ENCODE measurements at places on chromosomes 3 and 15.

- DNase-seq, result no peak
These were observed 470.4 kb downstream of the LPP start for GRCh38 chr3:188624384-188624783.

GRCh38 chr15:71752604-71753289 lies 57.6 kb upstream of the NR2E3 start:
- peak; percentile 36 for DNase-seq

- DNase-seq, result no peak
These were observed 45.6 kb downstream of the CPN2 start for GRCh38 chr3:194305356-194306108.

DNA sequence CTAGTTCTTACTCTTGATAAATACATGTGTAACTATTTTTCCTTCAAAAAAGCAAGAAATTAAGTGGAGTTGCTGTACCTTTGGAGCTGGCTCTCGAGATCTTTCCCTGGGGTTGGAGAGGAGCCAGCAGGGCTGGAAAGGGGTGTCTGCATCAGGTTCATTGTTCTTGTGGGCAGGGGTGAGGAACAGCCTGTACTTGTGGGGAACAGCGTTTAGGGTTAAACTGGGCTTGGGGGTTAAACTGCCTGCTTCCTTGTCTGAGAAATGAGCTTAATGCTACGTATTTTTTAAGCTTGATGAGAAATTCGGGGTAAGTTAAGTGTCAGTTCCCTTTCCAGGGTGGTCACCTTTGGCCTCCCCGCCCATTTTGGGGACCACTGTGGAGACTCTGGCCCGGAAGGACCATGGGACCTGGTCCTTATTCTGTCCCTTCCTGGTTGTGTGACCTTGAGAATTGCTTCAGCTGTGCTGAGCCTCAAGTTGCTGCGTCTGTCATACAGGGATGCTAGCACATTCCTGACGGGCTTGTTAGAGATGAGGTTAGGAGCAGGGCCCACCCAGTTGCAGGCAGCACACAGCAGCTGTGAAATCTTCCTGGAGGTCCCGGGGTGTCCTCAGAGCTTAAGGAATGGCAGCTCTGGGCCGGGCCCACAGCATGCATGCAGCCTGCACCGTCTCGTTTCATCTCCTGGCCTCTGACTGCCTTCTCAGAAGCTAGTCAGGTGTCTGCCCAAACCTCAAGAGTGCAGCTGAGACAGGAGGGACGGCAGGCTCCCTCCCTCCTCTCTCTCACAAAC lies 11.6 kb downstream of the H1-8 start:
- DNase-seq, result no peak

DNA sequence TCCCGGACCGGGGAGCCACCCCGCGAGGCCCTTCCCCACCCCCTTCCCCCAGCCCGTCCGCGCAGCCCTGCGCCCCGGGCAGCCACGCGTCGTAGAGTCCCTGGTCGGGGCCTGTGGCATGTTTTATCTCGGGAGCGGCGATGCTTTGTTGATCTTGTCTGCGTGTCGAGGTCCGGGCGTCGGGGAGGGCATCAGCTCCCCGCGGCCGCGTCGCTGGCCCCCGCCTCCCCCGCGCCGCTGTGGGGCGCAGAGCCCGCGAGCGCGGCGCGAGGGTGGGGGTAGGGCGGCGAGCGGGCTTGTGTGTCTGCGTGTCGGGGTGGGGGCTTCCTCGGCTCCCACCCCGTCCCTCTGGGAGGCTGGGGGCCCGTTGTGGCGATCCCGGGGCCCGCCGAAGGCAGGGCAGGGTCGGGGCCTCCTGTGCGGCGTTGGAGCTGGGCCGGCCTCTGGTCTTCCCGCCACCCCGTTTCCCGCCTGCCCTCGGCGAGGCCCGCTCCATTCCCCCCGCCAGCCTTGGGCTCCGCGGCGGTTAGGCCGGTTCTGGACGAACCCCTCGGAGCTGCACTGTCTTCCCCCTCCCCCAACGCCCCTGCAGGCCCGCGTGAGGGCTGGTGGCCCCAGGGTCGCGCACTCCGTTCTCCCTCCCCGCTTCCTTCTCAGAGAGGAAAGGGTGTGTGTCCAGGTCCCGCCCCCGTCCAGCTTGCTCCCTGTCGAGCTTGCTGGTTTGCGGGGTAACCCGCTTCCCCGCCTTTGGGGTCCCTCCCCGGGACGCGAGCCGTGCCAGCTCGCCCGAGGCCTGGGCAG lies 695 bp downstream of the GMPS start:
- no peak for DNase-seq

DNA sequence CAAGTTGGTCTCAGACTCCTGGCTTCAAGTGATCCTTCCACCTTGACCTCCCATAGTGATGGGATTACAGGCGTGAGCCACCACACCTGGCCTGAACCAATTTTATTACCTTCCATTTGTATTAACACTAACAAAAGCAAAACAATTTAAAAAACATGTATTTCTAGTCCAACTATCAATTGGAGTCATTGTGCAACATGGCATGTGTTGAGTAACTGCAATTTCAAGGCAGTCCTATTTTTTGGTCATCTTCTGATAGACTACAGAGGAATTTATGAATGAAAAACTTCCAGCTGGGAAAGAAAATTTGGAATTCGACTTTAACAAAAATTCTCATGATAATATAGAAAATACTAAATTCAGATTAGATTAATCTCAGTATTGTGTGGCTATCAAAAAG lies 16.8 kb downstream of the SPTSSB start:
- DNase-seq, result no peak

DNA sequence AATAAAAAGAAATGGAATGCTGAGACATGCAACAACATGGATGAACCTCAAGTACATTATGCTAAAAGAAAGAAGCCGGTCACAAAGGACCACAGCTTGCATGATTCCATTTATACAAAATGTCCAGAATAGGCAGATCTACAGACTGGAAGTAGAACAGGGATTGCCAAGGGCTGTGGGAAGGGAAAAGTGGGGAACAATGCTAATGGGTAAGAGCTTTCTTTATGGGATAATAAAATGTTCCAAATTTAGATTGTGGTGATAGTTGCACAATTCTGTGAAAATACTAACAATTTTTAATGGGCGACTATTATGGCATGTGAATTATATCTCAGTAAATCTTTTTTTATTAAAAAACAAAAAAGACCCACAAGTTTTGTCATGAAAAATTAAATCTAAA lies 106.2 kb downstream of the TMCO5A start:
- DNase-seq, result no peak
